NCI-H1436 treated with DMSO at 0.1 percent for 48 hours (cell line): ENCODE measurements at places on chromosomes 1 and 21.
A peak's percentile ranks its signal among the peaks of the same experiment; 100 is the strongest.

GRCh38 chr1:206023695-206024094 is at the start of gene CTSE:
CTSE (minus strand) TSS chr1:206023895; CDS start chr1:206023791, 104 bp downstream.
- no peak for DNase-seq

DNA sequence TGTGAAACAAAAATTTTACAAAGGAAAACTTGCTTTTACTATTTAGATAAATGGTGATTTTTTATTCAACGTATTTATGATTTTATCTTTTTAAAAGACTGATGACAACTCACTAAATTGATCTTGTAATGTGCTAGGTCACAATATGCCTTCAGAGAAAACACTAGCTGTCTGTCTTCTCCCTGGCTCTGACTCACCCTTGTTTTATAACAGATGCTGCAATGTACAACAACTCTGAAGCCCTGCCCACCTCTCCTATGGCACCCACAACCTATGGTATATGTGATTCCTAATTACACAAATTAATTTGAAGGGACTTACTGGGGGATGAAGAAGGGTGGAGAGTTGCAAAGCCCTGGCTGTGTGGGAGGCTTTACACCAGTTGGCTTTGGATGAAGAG is 24.7 kb upstream of the HSD17B7 start:
- DNase-seq: no peak

GRCh38 chr1:119327450-119328155 is 41.0 kb upstream of the HAO2 start:
- DNase-seq: no peak

DNA sequence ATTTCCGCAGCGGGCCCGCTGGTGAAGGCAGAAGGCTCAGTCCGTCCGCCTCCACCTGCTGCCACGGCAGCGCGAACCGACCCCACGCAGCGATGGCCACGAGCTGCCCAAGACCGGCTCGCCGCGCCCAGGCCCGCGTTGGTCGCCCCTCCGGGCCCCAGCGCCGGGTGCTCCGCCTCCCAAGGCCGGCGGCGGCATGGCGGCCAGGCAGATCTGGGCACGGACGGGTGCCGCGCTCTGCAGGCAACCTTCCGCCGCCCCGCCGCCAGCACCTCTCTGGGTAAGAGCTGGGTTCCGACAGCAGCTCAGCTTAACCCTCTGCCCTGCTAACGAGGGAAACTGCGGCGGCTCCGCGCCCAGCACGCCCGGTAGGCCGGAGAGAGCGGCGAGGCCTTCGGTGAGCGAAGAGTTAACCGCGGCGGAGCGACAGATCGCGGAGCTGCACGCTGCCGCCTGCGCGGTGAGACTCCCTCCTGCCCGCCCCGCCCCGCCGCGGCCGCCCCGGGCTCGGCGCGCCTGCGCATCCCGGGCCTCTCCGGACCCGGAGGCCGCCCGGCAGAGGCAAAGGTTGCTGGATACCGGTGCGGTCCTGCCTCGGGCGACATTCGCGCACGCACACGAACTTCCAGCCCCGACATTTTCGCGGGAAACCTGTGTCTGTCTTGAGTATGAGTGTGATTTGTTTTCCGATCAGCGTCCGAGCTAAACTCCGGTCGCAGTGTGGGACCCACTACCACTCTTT is at the start of gene C1orf53:
TSS of gene C1orf53 (plus strand) at position 177 of the 742 bp plus-strand sequence. CDS start at position 197, 20 bp downstream.
- DNase-seq: peak; percentile 50

DNA sequence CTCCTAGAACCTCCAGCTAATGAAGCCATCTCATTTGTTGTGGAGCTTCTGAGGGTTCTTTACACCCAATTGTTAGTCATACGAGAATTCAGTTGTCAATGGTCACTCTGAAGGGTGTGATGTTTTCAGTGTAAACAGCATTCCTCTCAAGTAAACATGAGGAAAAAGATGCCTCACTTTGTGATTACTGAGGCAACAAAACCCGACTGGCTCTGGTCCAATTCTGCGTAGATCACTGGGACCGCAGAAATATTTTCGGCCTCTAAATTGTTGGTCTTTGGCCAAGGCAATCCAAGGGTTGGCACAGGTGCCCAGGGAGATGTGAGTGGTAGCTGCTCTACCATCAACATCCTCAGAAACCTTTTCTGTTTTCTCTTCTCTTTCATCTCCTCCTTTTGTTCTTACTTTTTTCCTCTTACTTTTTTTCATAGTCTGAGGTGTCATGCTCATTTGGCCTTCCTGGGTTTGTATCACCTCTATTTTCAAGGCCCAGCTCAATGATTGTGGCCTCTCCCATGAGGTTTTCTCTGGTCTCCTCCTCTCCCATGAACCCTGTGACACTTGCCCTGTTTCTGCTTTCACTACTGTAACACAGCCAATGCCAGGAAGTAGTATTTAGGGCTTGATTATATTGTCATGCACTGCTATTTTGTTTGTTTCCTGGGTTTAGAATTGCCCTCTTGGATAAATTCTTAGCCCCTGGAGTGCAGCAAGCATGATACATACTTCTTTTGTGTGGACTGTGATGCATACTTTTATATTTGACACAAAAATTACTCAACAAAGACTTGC is 221.9 kb downstream of the TNR start:
- no peak for DNase-seq

GRCh38 chr1:213564215-213564659 is 423.5 kb upstream of the PROX1 start:
- no peak for DNase-seq

DNA sequence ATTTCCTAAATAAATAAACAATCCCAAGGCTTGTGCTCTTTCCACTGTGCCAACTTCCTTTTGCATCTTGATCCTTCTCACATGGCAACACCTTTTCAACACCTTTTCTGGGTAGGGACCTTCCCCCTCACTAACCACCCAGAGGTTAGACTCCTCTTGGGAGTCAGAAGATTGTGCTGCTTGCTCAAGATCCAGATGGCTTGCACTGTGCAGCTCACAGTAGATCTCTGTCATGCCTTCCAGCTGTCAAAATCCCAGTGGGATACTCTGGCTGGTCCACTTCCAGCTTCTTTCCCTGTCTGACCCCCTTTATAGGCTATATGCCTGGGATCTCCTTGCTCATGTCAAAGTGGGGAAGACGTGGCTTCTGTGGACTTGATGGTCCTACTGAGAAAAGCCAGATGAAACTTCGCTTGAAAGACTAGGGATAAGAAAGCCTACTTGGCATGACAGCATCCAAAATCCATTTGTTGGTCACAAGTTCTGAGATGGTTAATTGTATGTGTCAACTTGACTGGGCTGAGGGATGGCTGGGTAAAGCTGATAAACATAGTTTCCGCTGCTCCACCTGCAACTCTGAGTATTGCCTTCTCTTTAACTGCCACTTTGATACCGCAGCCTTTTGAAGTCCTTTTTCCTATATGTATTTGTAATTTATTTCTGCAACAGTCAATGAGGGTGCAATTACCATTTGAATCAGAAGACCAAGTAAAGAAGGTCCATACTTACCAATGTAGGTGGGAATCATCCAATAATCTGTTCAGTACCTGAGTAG is 74.5 kb downstream of the S1PR1 start:
- DNase-seq: no peak

- DNase-seq: no peak
Measured at GRCh38 chr1:89978755-89979154, 16.2 kb upstream of the ZNF326 start.

GRCh38 chr1:212004895-212005608 is 30.3 kb downstream of the INTS7 start:
- DNase-seq: no peak
